Putamen (tissue), 1 donor: ENCODE measurements at places on chromosomes 4 and X.

DNA sequence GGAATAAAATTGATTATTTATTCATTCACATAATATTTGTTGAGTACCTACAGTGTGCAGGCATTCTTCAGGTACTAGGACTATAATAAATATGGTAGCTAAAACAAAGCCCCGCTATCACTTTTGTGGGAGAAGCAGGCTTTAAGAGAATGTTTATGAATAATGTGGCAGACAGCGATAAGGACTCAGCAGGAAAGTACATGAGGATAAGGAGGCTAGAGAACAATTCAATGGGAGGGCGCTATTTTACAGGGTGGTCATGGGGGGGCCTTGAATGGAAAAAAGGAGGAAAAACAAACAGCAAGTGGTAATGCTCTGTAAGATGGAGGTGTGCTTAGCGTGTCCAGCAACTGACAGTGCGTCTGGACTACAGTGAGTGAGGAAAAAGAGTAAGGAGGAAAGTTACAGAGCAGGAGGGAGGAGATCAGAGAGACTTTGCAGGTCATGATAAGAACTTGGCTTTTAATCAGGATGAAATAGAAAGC, 264.2 kb upstream of the ETNPPL start:
- DNase-seq = no peak

DNA sequence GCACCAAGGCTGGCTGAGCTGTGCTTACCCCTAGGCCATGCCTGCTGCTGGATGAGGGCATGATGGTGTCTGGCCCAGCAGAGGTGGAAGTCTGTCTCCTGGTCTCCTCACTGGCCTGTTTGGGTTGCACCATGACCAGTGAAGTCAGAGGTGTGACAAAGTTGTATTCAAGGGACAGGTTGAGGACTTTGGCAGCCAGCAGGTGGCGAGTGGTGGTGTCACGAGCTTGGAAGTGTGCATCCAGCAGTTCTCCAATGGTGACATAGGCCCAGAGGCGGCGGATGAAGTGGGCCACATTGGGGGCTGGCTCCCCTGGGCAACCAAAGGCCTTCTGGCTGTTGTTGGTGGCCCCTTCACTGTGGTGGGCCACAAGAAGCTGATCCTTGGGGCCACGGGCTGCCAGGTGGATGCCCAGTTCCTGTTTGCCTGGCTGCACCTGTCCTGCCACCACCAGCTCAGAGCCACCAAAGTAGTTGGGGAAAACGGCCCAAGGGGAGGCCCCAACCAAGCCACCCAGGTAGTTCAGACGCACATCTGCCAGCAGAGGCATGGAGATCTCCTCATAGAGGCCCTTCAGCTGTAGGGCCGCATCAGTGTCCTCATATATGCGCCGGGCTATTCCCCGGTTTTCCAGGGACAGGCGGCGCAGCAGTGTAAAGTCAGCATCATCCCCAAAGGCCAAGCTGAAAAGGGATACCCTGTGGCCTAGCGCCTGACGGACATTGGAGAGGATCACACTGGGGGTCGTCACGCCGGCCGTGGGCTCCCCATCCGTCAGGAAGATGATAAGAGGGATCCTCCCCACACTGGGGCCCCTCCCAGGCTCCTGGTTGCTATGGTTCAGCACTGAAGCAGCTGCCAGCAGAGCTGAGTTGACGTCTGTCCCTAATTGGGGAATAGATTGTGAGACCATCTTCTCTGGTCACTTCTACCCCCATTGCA, 39.7 kb downstream of the ITIH6 start:
- DNase-seq = no peak

DNA sequence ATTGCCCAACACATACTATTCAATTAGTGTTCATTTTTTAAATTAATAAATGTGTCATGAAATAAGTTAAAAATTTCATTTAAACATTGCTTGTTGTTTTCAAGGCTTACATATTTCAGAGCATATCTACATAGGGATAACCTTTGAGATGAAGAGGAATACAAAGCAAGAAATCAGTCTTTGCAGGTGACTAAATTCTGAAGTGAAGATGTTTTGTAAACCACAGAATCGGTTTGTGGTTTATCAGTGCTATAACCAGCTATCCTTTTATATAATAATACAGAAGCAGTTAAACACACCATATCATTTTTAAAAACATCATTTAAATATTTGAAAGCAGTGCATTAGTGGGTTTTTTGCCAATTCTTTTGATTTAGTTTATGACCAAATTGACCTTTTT, 26.9 kb downstream of the FAM241A start:
- no peak for DNase-seq

- no peak for DNase-seq
Observed at GRCh38 chrX:53272808-53273337, 8.5 kb downstream of the IQSEC2 start.

DNA sequence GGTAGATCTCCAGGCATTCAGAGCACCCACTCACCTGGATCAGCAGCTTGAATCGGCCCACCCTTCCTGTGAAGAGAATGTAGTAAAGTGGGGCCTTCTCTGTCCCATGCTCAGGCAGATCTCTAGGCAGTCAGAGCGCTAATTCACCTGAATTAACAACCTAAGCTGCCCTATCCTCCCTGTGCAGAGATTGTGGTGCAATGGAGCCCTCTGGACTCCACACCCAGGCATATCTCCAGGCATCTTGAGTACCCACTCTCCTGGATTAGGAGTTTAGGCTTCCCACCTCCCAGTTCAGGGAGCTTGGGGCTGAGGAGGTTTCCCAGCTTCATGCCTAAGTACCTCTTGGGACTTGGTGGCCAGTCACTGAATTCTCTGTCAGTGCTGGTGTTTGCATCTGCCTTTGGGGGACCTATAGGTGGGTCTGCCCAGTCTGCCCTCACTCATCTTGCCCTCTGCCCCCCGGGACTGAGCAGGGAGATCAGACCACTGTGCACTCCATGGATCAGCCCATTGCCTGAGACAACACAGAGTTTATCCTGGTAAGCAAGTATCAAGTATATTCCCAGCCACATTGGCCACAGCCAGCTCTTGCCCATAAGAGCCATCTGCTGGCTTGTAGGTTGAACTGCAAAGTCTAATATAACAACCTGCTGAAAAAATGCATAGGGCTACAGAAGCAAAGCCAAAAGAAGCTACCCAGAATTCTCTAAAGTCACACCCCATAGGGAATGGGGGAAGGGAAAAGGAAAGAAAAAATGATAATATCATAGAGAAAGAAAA, 372.9 kb downstream of the KLHL13 start:
- no peak for DNase-seq

GRCh38 chr4:109155682-109156283, 146.7 kb downstream of the COL25A1 start:
- no peak for DNase-seq

DNA sequence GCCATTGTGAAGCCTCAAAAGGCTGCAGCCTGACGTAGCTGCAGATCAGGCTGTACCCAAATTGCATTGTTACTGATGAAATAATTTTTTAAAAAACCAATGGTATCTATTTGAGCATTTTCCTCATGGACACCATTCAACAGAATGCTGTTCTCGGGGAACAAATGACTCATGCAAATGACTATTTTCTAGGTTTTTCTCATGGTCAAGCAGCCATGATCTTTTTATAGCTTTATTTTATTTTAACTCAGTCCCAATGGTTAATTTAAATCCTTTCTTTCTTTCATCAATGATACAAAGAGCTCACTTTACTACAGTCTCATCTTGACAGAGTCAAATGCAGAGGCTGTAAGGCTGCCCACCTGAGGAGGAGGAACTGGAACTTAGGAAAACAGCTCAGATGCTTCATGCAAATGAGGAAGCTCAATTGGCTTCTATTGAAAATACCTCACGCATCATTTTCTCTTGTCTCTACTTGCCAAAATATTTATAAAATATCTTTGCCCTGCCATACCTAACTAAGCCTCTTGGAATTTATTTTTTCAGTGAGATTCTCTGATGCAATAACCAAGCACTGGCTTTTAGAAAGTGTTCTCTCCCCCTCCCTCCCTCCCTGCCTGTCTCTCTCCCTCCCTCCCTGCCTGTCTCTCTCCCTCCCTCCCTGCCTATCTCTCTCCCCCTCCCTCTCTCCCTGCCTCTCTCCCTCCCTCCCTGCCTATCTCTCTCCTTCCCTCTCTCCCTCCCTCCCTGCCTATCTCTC, 81.0 kb downstream of the SORBS2 start:
- DNase-seq = no peak

DNA sequence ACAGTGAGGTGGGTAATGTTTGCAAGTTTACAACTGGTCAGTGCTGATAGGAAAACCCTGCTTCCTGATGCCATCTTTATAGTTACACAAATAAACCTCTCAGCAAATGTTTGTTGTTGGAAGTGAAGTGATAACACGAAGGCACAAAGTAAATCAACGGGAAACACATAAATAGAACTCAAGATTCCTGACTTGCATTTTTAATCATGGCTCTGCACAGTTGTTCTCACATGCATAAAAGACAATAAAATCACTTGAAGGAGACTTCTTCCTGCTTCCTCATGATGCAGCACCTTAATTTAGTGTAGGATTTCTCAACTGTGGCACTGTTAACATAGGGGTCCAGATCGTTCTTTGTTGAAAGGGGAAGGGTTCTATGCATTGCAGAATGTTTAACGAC, 907.7 kb downstream of the RAB28 start:
- no peak for DNase-seq

- no peak for DNase-seq
Observed at GRCh38 chr4:111494971-111495370, 650.3 kb upstream of the FAM241A start.

GRCh38 chr4:145821766-145822165, 116.9 kb downstream of the ZNF827 start:
- DNase-seq = no peak

- DNase-seq = no peak
Observed at GRCh38 chr4:66091786-66092185, 421.5 kb upstream of the EPHA5 start.

- DNase-seq = no peak
Observed at GRCh38 chrX:47831788-47832187, 4.9 kb upstream of the ZNF81 start.

GRCh38 chrX:141258080-141258479, 15.8 kb upstream of the SPANXC start:
- DNase-seq = no peak

DNA sequence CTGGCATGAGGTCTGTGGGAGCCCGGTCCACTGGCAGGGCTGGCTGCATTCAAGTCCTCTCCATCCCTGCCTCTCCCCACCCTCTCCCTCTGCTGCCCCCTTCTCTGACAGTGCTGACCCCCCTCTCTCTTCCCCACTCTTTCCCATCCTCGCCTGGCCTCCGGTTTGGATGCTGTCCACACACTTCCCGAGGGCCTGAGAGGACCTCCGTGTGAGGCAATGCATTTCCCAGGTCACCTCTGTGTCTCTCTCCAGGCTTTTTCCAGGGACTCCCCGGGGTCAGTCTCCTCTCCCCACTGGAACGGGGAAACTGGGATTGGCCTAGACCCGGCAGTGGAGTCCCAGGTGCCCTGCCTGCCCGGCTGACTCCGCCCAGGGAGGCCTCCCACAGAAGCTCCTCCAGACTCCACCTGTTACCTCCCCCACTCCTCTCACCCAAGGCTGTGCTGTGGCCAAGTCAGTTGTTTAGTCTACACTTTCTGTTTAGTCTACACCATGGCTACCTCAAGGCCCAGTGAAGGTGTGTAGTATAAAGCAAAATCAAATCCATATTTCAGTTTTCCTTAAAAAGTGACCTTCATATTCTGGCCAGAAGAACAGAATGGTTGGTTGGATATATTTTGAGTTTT, 146.8 kb downstream of the PTTG2 start:
- DNase-seq = no peak

- no peak for DNase-seq
Observed at GRCh38 chrX:46117234-46117633, 428.0 kb downstream of the ZNF674 start.

DNA sequence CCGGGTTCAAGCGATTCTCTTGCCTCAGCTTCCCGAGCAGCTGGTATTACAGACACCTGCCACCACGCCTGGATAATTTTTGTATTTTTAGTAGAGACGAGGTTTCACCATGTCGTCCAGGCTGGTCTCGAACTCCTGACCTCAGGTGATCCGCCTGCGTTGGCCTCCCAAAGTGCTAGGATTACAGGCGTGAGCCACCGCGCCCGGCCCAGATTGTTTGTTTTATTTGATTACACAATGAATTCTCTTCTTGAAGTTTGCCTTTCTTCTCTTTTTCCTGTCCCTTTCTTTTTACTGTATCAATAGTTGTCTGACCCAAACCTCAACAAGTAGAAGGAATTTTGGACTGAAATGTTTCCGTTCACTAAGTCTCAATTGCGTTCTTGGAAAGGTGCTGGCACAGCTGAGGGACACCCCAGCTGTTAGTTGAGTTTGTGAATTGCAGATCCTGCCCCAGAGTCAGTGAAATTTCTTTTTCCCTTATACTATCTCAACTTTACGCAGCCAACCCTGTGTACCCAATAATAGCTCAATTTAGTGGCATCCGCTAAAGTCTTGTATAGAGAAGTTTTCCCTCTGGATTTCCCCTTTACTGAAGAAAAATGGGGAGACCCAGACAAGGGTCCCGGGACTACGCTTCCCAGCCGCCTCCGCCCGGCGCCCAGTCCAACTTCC, 639 bp upstream of the MTM1 start:
- no peak for DNase-seq

DNA sequence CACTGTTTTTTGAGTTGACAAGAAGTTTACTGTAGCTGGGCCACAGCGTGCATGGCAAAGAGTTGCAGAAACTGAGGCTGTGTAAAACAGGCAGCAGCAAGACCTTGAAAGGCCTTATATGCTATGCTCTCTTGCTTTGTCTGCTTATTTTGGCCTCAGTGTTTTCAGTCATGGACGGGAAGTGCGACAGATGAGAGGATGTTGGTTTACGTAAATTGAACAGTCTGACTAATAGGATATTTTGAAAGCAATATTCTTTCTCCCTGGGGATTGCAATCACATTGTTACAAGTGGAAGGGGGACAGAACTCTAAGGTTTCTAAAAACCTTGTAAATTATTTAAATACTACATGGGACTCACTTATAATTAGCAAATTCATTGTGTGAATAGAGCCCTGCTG, 32.2 kb upstream of the MAGEA10 start:
- no peak for DNase-seq

DNA sequence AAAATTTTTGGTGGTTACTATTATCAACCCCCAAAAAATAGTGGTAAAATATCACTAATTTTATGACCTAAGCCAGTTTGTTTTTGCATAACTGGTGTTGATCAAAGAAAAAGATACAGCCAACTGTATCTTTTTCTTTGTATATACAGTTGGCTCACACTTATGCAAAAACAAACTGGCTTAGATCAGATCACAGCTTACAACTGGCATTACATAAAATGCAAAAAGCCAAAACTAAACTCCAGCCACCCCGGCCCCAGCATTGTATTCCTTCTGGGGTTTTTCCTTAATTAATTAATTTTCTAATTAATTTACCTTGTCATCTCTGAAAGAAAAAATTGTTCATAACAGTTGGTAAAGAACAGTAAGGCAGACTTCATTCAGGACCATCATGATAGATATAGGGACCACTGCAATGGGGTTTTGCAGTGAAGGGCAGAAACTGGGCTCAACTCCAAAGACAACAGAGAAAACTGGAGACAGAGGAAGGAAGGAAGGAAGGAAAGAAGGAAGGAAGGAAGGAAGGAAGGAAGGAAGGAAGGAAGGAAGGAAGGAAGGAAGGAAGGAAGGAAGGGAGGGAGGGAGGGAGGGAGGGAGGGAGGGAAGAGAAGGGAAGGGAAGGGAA, 202.1 kb downstream of the HNRNPD start:
- DNase-seq = no peak

- DNase-seq = no peak
Observed at GRCh38 chrX:135307171-135307570, 2.1 kb upstream of the ETDC start.
